Urinary bladder (tissue), 4 donors: ENCODE measurements at places on chromosomes 11 and 22. TPM values are rescaled to one million over a fixed set of nuclear protein-coding genes. Genes with fewer than 3 reads are reported as not detected.

The MYBPC3 gene
- not detected for total RNA-seq

- DNase-seq, result no peak
Observed at GRCh38 chr11:72665911-72666472, 8.2 kb downstream of the PDE2A start.

GRCh38 chr22:42868751-42869251 lies 11.7 kb upstream of the ARFGAP3 start:
- DNase-seq, result no peak

DNA sequence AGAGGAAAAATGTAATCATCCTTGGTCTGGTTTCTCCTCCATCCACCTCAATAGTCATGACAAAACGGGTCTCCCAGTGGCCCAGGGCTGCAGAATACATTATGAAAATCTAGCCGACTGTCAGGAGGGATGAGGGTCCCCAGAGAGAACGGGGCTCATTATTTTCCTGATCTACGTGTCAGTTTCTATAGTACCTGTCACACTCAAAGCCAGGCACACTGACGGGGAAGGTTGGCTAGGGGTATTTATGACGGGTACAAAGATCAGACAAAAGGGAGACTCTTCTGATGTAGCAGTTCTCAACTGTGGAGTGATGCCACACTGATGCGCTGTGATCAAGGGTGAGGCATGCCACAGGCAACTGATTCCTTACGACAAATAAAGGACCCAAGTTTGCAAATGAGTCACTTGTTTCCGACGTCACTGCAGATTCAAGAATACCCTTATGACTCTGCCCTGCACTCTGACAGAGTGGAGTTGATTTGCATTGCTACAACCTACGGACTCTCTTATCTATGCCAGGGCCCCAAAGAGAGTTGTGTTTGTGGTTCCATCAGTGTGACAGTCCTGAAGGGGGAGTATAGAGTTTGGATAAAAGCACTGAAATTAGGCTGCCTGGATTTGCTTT lies 188.2 kb upstream of the TBCEL start:
- DNase-seq, result no peak

GRCh38 chr11:99683933-99684332 lies 663.2 kb downstream of the CNTN5 start:
- no peak for DNase-seq
